ENCODE measurements at places on chromosomes 6 and 20.

DNA sequence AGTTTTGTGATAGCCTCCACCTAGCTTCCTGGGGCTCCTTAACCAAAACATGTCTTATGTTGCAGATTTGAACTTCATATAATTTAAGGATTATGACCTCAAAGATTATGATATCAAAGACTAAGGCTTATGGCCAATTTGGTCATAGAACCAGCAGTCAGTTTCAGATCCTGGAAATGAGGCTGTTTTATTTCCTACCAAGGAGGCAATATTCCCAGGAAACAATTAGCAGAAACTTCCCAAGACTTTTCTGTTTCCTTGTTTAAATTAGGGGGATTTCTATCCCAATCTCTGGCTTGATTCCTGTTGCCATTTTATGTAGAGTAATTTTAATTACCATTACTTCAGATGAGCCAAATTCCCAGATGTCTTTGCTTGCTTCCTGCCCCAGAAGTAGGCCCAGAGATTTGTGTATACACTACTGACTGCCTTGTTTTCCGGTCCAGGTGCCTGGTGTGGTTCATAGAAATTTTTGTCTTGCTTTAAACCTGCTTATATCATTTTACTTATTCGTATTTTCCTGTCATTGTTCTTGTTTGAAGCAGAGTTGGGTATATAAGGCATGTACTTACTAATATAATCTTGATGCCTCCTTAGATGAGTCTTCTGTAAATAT lies 119.2 kb upstream of the TMEM170B start:
- DNase-seq: no peak

GRCh38 chr20:32432277-32432676 lies 74.1 kb downstream of the ASXL1 start:
- DNase-seq: no peak

DNA sequence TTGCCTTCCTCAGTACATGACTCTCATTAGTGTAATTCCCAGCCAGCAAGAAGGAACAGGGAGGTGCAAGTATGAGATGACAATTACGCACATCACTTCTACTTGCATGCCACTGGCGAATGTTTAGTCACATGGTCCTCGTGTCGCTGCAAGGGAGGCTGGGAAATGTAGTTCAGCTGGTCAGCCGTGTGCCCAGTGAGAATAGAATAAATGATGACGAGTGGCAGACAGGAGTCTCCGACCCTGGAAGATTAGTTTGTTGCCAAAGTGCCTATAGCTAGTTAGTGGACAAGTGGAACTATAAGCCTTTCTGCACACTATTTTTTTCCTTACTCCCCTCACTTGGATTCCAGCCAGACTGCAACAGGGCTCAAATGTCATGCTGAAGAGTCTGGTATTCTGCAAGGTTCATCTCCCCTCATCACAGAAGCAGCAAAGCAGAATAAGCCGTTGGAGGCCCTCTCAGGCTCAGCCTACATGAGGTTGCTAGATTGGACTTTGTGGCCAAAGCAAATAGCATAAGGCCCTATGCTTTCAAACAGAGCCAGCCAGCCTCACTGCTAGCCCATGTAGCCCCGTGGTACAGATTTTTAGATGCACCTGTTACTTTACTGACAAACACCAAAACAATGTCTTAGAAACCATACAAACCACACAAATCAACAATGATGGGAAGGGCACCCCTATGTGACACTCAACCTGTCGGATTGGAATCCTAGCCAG lies 9.7 kb downstream of the LINC00237 start:
- DNase-seq: no peak

DNA sequence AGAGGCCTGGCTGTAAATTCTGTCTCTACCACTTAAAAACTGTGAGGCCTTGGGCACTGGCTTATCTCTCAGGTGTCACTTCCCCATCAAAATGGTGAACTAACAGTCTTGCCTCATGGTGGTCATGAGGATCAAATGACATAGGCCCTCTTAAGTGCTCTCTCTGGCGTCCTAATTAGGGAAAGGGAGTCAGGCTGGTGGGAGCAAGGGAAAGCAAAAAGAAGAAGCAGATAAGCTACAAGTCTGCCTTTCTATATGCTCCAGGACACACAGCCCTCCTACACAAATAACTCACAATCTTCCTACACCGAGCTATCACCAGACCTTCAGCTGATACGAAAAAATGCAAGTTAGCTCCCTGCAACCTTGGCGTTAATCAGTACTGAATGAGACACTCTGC lies 19.5 kb upstream of the SLC22A16 start:
- DNase-seq: no peak

DNA sequence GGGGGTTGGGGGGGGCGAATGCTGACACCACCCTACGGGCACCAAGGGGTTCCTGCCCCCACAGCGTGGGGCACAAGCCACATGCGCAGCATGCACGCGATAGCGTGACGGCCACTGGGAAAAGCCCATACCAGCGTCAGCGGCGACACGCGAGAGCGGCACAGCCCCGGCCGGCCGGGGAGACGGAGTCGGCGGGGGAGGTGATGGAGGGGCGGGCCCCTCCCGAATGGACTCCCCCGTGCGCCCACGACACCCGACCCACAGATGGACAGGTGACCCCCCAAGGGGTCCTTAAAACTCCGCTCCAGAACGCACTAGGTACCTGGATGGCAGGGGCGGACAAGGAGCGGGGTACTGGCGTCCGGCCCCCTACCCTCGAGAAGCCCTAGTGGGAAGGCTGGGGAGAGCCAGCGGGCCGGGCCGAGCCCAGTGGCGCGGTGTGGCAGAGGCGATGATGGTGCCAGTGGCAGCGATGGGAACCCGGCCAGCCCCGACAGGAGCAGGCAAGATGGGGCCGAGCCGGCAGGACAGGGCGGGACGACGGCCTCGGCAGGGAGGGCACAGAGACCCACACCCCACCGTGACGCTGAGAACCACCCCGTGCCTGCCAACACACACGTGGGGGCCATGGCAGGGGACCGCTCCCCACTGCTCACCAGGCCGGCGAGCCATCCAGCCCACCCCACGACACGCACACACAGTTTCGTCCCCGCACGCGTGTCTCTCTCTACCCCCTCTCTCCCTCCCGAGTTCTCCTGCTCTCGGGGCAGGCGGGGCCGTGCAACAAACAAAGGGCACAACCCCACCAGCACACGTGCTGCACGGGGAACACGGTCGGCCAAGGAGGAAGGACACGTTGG lies 1959.8 kb upstream of the DEFB115 start:
- DNase-seq: no peak

DNA sequence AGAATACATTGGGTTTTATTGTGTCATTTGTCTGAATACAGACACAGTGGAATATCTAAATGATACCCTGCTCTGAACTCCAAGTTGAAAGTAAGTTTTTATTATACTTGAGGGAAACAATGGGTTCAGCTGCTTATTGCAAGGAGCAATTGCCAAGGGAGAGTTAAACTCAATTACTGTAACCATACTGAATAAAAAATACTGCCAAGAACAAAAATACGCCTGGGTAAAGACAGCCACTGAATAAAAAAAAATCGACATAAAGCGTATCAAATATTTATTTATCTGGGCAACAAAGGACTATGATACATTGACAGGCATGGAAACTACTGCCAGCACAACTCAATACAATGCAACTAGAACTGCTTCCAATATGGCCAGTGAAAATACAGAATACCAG lies 18.1 kb downstream of the TFAP2A start:
- no peak for DNase-seq

- DNase-seq: no peak
These were observed 230.3 kb downstream of the IBTK start for GRCh38 chr6:82017288-82017687.

- no peak for DNase-seq
These were observed 1.1 kb upstream of the CD109 start for GRCh38 chr6:73694711-73695411.

DNA sequence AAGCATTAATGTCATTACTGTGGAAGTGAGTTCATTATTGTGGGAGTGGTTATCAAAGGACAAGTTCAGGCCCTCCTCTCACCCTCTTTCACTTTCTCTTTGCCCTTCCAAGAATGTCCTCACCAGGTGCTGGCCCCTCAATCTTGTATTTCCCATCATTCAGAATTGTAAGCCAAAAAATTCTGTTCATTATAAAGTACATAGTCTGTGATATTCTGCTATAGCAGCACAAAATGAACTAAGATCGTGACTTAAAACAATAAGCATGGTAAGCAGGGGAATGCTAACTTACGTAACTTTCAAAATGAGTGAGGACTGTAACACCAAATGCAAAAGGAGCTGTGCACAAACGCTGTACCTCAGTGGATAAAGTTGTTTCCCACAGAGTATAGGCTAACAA lies 515.7 kb upstream of the BTBD3 start:
- no peak for DNase-seq

DNA sequence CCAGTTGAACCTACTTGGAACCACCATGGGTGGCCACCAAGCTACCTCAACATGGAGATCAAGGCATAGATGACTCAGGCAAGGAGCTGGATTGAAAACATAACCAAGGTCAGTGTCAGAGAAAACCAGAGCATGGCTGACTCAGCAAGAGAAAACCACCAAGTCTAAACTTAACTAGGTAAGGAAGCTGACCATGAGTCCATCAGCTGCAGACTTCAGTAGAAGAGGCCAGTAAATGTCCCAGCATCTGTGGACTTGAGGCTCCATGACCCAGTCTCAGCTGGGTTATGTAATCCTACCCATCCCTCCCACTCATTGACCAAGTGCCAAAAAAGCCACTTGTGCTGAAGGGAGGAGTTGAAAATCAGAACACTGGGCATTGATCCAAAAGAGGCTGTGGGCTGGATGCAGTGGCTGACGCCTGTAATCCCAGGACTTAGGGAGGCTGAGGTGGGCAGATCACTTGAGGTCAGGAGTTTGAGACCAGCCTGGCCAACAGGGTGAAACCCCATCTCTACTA lies 93.7 kb upstream of the CBLN4 start:
- DNase-seq: no peak

DNA sequence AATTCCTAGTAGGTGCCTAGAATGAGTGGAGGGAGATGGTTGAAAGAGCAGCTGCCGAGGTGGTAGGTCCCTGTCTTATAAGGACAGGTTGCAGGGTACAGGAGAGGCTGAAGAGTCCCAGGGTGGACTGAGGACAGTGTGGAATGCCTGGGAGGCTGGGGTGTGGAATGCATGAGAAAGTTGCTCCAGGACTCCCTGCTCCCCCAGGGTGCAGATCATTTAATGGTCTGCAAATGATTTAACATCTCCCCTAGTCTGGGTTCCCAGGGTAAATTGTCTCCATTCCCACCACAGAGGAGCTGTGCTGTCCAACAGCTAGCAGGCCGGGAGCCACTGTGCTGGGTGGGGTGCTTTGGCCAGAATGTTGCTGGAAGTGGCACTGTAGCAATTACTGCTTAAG lies 76.0 kb downstream of the CD83 start:
- DNase-seq: no peak

DNA sequence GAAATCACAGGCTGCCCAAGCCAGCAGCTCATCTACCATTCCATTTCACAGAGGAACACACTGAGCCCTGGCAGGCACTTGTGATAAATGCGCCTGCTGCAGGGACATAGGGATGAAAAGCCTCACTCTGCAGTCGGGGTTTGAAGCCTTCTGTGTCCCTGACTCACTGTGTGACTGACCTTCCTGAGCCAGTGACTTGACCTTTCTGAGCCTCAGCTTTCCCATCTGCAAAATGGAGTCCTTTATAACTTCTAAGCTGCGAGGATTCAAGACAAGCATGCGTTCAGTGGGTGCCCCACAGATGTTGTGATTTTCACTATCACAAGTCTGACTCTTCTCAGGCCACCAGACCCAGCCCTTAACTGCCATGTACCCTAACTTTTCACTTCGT lies 5.5 kb downstream of the TGM2 start:
- DNase-seq: no peak

GRCh38 chr6:87600576-87600975 lies 10.6 kb downstream of the ORC3 start:
- no peak for DNase-seq

- DNase-seq: no peak
These were observed 50.2 kb upstream of the NOP56 start for GRCh38 chr20:2602046-2602735.

- DNase-seq: no peak
These were observed 770.8 kb downstream of the EPHA7 start for GRCh38 chr6:92648364-92649086.

DNA sequence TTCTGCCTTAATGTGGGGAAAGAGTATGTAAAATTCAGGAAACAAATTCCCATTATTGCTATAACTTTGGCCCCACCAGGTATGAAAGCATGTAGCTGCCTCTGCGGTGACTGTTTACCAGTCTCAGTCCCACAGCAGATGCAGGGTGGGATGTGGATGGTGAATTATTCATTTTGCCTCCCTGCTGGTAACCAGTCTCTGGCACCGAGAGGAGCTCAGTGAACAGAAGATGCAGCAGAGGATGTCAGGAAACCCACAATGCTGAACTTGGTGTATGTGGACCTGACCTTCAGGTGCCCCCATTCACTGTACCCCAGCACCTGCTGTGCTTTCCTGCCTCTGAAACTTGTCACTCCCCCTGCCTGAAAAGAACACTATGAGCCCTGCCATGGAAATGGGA lies 8.8 kb upstream of the METTL24 start:
- DNase-seq: peak; percentile 28

DNA sequence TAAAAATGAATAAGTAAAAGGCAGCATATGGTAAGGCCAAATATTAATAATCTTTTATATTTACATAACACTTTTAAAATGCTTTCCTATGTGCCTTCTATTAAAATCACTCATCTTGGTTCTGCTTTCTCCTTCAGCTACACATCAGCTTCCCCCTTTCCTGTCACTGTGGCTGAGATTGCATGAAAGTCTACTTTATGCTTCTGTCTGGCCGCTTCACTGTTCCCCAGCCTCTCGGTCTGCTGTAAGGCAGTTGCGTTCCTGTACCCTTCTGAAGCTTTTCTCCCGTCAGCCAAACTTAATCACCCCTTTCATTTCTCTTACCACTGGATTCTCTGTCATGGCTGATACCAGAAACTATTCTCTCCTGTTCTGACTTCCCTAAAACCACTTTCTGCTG lies 34.6 kb downstream of the SOX4 start:
- DNase-seq: no peak

DNA sequence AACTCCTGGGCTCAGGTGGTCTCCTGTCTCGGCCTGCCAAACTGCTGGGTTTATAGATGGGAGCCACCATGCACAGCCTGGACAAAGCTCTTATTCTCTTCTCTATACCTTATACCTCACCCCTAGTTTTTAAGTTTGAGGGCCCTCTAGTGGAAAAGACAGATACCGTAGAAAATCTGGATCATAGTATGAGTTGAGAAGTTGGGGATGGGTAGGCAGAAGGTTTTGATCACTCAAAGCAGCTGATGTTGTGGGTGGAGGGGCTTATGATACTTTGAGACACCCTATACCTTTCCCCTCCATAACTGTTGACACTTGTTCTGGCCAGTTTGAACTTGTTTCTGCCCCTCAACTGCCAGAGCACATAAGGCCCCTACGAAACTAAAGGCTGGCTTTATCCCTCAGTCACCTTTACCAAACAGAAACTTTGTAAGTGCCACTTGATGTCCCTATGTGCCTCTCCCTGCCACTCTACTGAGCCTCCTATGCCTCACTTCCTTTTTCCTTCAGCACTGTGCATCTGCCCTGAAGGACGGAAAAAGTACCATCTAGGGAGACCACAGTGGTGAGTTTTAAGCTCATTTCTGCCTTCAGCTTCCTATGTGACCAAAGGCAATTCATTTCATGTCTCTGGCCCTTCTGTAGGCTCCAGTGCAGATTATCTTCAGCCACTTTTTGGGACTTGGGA lies 28.6 kb downstream of the RALY start:
- DNase-seq: no peak
